ENCODE measurements at places on chromosomes 12 and 14. TPM values are rescaled to one million over a fixed set of nuclear protein-coding genes. Genes with fewer than 3 reads are reported as not detected.

DNA sequence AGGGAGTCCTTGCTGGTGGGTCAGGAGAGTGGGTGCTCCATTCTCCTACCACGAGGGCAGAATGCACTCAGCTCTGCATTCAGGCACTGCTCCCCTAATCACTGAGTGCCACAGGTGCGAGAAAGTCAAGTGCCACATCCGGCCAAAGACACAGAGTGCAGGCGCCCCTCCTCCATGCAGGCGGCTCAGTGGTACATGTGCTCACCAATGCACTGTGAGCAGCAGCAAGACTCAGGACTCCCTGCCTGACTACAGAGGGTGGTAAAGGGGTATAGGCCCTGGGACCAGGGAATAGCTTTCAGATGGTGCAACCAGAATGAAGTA lies 32.9 kb downstream of the ZFYVE21 start:
- no peak for DNase-seq

DNA sequence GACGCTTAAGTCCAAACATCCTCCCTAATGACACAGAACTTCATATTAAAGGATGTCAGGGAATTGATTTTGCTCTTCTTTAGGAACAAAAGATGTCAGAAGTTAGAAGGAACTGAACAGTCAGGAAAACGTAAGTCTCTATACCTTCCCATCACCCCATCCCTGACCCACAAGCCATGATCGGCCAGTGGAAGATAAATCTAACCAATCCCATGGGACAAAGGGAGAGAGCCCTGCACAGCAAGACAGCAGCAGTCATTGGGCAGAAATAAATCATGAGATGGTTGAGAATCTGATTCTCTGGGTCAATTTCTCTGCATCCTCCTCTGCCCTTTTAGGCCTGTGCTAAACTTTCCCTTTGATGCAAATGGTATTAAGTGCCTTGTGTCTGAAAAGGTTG lies 414.9 kb downstream of the RGS6 start:
- DNase-seq: no peak

GRCh38 chr14:34003082-34003668 lies 52.3 kb upstream of the EGLN3 start:
- no peak for DNase-seq

- DNase-seq: no peak
These were observed 9.7 kb downstream of the MPHOSPH9 start for GRCh38 chr12:123223241-123223668.

The GPR132 gene
- not detected for total RNA-seq

The TMEM260 gene
- total RNA-seq: 3.2 TPM

Measured in MG63 (cell line).